ENCODE measurements at places on chromosomes 12 and 14.

DNA sequence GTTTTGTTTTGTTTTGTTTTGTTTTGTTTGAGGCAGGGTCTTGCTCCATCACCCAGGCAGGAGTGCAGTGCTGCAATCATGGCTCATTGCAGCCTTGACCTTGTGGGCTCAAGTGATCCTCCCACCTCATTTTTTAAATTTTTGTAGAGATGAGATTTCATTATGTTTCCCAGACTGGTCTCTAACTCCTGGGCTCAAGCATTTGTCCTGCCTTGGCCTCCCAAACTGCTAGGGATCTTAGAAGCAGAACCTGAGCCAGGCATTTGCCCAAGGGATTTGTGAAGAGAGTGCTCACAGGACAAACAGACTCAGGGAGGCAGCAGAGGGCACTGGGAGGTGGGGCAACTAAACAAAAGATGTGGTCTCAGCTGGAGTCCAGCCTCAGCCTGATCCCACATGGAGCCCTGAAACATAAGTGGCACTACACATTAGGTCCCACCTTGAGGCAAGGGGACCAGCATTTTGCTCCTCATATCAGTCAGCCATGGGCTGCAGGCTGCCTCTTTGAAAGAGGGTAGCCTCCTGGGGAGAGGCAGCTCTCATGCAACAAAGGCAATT is 86.2 kb upstream of the CMKLR1 start:
- DNase-seq = no peak

GRCh38 chr14:35180179-35180578 is 57.8 kb downstream of the PRORP start:
- no peak for DNase-seq

GRCh38 chr14:70935135-70935534 is 27.9 kb downstream of the PCNX1 start:
- DNase-seq = no peak

- DNase-seq = no peak
Measured at GRCh38 chr14:87081004-87081403, 912.0 kb downstream of the GALC start.

DNA sequence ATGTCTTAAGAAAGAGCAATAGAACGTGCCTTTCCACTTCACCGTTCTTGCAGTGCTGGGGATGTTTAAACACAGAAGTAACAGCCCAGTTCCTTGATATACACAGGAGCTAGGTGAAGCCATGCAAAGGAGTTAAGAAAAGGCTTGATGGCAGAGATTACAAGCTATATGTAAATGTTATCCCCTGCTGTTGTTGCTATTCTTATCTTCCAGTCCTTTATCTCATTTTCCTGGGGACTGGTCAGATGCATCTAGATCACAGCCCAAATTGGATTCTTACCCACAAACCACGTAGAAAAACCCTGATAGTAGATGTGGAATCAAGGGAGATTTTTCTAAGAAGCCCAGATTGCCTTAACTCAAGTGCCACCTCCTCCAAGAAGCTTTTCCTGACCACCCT is 5.5 kb downstream of the ASCL1 start:
- DNase-seq = no peak

GRCh38 chr14:99546234-99546879 is 57.6 kb downstream of the CCDC85C start:
- peak; percentile 19 for DNase-seq

- no peak for DNase-seq
Measured at GRCh38 chr12:49562831-49563230, 5.1 kb downstream of the MCRS1 start.

GRCh38 chr14:50943943-50944646 is at the start of gene PYGL:
Gene PYGL (minus strand): TSS chr14:50944483. CDS start chr14:50944403, 80 bp downstream.
- peak; percentile 20 for DNase-seq

DNA sequence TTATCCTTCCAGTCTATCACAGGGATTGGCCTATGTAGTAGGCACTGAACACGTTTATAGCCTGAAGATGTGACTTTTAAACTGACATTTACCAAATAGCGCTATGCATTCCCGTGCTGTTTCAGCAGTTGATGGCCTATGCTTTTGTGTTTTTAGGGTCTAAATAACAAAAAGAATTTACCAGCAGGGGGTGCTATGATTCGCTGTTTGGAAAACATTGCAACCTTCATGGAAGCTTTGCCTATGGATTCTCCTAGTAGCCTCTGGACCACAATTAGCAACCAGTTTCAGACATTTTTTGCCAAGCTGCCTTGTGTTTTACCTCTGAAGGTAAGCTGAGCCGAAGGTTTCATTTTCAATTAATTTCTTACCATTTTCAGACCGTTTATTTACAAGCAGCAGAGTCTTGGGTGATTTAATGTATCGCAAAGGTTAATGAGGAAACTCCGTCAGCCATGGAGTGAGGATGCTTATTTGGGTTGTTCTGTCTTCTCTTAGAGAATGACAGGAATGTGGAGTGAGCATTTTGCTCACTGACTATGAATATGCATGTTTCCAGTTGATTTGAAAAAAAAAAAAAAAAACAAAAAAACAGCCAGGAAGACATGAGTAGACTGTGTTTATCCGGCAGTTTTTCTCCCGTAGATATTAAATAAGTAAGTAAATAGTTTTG is 133.1 kb downstream of the PRIMA1 start:
- DNase-seq = peak; percentile 3

GRCh38 chr12:124790650-124791400 is 72.8 kb downstream of the SCARB1 start:
- DNase-seq = no peak

DNA sequence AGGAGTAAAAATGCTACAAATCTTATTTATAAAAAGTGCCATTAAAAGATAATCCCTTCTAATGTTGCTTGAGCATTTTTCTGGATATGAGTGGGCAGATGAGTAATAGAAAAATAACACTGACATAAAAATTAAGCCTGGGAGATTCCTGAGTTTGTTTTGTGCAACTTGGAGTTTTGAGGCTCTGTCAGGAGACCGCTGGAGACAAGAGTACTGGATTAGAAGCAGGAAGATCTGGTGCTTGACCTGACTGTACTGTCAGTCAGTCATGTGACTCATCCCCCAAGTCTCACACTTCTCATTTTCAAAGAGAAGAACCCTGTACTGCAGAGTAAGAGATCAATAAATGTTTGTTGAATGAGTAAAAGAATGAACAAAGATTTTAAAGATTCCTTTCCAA is 29.4 kb downstream of the ANO4 start:
- no peak for DNase-seq

DNA sequence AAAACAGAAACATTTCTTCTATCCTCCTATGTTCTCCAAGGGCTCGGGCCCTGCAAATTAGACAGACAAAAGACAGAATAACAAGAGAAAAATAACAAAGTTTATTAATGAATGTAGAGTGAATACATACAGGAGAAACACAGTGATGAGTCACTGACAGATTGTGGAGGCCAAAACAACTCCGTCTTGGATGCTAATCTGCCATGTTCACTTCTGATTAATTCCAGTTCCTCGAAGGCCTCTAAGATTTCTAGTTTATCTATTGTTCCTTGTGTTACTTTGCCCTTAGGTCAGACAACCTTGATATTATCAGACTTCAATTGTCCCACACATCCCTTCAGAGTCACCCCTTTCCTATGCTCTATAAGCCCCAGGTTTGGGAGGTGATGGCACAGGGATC is 26.8 kb upstream of the NEDD1 start:
- DNase-seq = no peak

GRCh38 chr12:86521870-86522269 is 265.7 kb upstream of the MGAT4C start:
- DNase-seq = no peak

DNA sequence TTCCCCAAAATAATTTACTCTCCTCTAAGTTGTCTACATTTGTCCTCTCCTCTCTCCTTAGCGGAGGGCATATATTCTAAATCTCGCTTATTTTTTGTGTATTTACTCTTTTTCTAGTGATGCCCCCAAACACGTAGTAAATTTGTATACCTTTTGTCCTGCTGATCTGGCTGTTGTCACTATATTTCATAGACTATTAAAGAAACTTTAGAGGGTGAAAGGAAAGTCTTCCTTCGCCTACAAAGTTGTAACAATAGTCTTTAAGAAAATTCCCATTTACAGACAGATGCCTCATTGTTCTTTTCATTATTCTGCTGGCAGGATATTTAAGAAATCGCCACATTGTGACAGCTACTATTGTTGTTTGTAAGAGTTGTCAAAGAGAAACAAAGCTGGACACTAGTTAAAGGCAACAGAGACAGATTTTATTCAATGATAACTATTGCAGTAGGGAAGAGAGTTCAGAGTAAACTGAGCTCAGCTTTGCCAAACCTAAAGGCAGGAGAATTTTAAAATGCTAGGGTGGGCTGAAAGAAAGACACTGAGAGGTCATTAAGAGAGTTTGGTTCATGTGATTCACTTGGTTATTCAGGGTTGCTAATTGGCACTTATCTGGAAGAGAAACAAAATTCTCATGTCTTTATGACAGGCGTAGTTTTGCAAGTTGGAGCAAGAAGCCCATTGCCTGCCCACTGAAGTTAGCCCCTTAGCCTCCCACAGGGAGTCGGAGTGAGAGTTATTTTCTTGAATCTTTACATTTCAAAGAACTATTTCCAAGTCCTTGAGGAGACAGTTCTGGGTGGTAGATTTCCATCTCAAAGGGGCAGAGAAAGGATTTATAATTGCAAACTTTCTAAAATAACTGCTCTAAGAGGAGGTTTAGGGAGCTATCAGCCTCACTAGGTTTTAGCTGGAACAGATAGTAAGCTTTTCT is 1272.5 kb upstream of the SEL1L start:
- no peak for DNase-seq

DNA sequence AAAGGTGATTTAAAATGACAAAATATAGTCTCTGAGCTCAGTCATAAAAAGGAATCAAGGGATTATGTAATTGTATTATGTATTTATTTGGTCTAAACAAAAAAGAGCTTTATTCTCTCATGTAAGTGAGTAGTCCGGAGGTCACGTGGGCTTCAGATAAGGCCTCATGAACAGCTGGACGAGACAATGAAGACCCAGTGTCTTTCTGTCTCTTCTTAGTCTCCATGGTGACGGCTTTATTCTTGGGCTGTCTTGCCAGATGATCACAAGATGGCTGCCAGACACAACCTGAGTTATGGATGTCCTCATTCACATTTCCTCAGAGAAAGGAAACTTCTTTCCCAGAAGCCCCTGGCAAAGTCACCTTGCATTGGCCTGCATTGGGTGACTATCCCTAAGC is 98.6 kb downstream of the ARF6 start:
- DNase-seq = no peak
